Spleen (tissue), 13 donors: ENCODE measurements at places on chromosomes 3 and 15. TPM values are rescaled to one million over a fixed set of nuclear protein-coding genes. Genes with fewer than 3 reads are reported as not detected.

DNA sequence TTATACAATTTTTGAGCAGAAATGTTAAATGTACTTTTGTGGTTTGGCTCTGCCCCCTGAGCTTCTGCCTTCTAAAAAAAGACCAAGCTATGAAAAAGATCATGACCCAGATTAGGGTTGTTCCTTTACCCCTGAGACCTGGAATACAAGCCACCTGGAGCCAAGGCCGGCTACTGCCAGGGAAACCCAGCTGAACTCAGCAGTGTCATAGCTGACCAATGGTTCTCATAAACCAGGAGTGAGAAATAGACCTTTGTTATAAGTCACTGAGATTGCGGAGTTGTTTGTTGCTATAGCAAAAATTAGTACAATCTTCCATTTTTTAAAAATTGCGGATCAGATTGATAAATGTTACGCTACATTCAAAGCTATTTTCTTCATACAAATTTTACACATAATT, 1261.7 kb downstream of the ROBO1 start:
- DNase-seq, result no peak

GRCh38 chr3:128399221-128399915, 67.3 kb downstream of the DNAJB8 start:
- no peak for DNase-seq

DNA sequence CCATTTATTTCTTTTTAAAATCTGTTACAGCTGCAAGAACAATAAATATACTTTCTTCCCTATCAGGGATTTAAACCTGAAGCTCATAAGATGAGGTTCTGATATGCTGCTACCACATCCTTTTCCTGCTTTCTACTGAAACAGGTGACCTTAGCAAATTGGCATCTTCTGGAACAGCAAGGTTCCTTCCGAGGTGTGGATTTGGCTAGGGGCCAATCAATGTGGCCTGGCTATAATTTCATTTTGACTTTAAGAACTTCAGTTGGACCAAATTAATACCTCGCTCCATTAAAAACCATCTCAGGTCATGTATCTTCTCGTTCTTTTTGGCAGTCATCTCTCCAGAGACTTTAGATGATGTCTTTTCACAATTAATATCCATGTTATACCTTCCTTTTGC, 53.4 kb upstream of the C3orf80 start:
- no peak for DNase-seq

PLA2G4B gene
- 20.8 TPM for polyA plus RNA-seq

GRCh38 chr15:58549013-58549784, 117.4 kb downstream of the LIPC start:
- DNase-seq, result no peak

DNA sequence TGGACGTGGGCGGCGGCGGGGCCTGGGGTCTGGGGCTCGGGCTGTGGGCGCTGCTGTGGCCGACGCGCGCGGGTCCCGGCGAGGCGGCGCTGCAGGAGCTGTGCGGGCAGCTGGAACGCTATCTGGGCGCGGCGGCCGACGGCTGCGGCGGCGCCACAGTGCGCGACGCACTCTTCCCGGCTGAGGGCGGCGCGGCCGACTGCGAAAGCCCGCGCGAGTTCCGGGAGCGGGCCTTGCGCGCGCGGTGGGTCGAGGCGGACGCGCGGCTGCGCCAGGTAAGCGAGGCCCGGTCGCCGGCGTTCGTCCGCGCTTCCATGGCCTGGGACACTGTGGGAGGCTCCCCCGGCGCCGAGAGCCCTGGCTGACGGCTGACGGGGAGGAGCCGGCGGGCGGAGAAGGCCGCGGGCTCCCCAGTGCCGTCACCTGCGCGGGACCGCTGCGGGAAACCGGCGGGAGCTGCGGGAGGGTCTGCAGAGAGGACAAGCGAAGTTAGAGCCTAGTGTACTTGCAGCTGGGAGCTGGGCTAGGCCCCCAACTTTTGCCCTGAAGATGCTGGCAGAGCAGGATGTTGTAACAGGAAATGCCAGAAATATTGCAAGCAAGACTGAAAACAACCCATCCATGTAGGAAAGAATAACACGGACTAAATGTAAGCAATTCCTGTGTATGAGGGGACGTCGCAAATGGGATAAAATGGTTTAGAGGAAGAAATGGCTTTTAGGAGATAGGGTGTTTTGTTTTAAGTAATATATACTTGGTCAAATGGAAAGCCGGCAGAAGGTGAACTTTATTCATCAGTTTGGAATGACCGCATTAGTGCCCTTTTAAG, 847 bp downstream of the WHAMM start:
- peak; percentile 91 for DNase-seq

SLC22A13 gene
- not detected for polyA plus RNA-seq

DNA sequence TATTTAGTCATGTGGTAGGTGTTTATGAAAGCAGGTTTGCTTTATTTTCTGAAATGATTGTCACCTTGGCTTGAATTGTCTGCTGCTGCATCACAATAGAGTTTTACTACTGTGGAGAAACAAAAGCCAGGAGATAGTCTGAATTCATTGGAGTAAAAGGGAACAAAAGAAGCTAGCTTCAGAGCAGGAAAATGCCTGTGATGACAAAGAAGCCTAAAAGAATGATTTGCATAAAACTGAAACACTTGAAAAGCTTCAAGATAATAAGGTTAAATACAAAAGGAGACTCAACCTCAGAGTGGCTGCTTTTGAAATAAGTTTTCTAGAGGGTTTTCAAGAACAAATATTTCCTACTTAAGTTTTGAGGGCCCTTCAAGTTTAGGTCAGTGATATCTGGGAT, 138.3 kb downstream of the PTPRG start:
- DNase-seq, result no peak

SCG5 gene
- 1.2 TPM for polyA plus RNA-seq

GRCh38 chr3:136817448-136817847, 1.5 kb upstream of the SLC35G2 start:
- DNase-seq, result no peak
